ENCODE measurements at places on chromosomes 12 and 14. TPM values are rescaled to one million over a fixed set of nuclear protein-coding genes. Genes with fewer than 3 reads are reported as not detected.

DNA sequence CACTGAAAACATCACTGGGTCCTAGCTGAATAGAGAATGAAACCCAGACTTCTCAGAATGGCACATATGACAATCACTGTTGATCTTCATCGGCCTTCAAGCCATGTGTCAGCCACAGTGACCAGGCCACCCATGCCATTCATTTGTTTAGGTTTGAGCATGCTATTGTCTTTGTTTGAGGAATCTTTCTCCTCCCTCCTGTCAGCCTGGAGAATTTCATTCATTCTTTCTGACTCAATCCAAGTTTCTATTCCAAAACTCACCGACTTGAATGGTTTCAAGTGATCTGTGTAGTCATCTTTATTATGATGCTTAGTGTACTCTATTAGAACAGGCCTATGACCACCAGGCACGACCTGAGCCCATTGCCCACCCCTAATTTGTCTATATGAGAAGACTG lies 106.3 kb downstream of the ETNK1 start:
- DNase-seq, result no peak

- DNase-seq, result no peak
Observed at GRCh38 chr12:20415641-20416040, 47.3 kb downstream of the PDE3A start.

DLK1 gene
- 13.9 TPM for polyA plus RNA-seq

GRCh38 chr12:112179916-112180315 lies 54.6 kb downstream of the TRAFD1 start:
- no peak for DNase-seq

GRCh38 chr12:121590476-121591143 lies 9.8 kb upstream of the KDM2B start:
- no peak for DNase-seq

Data from renal cortex interstitium (tissue), 15 donors.